ENCODE measurements at places on chromosomes 13 and 19.

- no peak for DNase-seq
These were observed 44.1 kb upstream of the MEDAG start for GRCh38 chr13:30861836-30862467.

GRCh38 chr19:409516-410242 lies 732 bp upstream of the C2CD4C start:
- no peak for DNase-seq

DNA sequence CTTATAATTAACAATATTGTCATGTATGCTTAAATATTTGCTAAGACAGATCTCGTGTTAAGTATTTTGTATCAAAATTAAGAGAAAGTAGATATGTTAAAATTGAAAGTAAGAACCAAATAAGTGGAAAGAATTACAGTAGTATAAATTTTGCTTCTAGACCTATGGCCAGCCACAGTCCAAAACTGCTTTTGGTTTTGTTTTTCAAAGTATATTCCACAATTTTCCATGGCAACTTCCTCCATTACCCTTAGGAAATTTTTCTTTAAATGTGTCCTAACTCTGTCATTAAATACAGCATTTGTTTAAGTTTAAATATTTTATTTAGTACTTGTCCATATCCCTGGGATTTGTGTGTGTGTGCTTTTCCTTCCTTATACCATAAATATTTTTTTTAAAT lies 689.0 kb downstream of the DIAPH3 start:
- no peak for DNase-seq

DNA sequence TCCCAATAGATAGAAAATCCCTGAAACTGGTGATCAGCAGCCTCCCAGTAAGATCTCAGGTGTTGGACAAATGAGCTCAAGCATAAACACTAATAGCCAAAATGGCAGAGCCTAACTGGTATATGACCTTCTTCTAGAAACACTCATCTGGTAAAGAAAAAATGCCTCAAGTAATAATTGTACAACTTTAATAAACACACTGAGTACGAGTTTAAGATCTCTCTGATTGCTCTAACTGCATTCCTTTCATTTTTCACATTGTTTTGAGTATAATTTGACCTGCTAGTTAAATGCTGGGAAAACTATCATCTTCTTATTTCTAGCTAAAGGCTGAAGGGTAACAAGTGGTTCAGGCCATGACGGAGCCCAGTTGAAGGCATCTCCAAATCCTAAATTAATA lies 2009.5 kb upstream of the PCDH20 start:
- no peak for DNase-seq

GRCh38 chr19:40284251-40284500 lies 969 bp downstream of the AKT2 start:
- DNase-seq: no peak

GRCh38 chr19:49856574-49857021 lies 5.6 kb downstream of the PTOV1 start:
- no peak for DNase-seq

DNA sequence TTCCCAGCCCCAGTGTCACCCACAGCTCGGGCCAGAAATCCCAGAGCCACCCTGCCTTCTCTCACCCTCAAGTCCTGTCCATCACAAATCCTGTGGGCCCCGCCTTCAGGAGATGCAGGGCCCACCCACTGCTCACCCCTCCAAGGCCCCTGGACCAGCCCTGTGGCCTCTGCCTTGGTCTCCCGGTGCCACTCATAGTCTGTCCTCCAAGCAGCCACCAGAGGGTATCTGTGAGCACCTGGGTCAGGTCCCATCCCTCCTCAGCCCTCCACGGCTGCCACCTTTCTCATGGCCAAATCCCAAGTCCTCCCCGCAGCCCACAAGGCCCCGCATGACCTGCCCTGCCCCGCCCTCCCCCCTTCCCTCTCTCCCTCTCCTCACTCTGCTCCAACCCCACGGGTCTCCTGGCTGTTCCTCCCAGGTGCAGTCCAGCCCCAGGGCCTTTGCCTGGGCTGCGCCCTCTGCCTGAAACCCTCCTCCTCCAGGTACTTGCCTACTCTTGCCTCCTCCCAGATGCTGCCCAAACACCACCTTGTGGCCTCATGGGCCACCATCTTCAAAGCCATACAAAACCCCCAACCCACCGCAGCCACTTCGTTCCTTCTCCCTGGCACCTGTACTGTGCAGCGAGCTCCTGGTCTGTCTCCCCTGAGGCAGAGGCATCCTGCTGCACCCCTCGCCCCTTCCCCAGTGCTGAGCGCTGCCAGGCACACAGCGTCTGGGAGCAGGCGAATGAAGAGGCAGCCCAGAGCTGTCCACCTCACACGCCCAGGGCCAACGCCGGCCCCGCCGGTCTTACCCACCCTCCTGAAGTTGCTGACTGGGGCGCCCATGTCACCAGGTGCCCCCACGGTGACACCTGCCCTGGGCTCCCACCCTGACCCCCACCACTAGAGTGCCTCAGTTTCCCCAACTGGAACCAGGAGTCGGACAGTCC lies 13.2 kb upstream of the UQCR11 start:
- no peak for DNase-seq

- DNase-seq: no peak
These were observed 1.9 kb downstream of the OCEL1 start for GRCh38 chr19:17227798-17228367.

DNA sequence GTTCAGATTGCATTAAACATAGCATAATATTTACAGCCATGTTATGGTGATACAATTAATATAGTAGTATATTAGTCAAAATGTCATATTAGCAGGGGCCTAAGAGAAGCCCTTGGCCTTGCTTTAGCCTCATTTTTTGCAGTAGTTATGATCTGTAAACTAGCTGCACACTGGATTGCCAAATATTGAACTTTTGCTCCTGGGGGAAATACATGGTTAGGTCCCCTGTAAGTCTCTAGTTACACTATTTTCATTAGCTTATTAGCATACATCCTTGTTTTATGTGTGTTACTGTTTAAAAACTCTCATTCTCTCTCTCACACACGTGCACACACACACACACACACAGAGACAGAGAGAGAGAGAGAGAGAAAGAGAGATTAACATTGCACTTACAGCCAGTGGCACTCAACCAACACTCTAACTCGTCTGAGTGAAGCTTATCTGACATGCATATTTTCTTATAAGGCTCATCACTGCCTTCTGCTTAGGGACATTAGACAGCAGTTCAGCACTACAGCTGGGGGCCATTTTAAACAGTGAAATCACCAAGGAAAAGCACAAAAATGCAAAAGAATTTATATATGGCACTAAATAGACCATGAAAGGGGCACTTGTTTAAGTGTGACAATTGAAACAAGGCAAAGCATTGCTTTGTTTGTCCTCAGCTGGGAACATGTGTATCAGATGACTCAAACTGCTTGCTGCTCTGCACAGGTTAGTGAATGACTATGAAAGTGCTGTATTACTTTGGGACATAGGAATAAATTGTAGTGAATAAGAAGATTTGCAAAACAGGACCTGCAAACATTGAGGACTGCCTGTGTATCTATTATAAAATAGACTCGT lies 278.7 kb downstream of the GPC6 start:
- no peak for DNase-seq

DNA sequence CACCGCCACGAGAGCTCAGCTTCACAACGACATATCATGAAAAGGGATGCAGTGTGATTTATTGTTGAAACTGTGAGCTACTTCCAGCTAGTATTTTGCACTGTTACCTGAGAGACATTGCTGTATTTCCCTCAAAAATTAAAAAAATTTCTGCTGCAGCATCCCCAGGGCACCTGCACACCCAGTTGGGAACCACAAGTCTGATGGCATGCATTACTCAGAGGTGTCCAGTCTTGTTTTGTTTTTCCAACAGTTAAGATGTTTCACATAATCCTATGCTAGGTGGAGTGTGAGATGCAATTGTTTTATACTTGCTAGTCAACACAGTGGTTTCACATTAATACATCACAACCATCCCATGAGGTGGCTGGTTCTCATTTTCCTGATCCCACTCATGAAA lies 285.2 kb downstream of the SHISA2 start:
- DNase-seq: no peak

DNA sequence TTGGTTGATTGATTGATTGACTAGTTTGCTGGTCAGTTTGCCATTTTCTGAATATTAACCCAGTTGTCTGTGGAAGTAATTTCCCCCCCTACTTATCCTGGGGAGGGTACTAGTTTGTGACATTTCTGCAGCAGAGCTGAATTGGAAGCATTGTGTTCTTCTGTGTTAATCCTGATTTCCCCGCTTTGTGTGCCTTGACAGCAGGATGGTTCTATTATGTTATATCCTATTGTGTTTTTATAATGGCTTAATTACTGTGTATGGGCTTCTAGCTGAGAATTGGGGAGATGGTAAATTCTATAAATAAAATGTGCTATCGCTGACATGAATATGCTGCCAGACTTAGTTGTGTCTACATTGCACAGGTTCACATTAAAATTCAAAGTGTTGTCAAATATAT lies 499.7 kb downstream of the COG6 start:
- no peak for DNase-seq

DNA sequence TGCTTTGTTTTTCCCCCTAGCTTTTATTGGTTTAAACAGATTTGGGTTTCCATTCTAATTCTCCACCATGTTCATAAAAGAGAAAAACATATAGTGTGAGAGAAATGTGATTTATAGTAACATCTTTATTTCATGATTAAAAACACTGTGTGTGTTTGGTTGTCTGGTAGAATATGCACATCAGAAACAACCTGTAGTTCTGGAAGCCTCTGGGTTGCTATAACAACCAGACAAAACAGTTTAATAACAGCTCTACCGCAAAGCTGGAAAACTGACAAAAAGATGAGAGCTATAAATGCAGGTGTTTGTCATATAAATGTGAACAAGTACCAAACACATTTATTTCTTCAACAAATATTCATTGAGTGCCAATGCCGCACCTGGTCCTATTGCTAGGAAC lies 9.8 kb downstream of the KBTBD6 start:
- no peak for DNase-seq

DNA sequence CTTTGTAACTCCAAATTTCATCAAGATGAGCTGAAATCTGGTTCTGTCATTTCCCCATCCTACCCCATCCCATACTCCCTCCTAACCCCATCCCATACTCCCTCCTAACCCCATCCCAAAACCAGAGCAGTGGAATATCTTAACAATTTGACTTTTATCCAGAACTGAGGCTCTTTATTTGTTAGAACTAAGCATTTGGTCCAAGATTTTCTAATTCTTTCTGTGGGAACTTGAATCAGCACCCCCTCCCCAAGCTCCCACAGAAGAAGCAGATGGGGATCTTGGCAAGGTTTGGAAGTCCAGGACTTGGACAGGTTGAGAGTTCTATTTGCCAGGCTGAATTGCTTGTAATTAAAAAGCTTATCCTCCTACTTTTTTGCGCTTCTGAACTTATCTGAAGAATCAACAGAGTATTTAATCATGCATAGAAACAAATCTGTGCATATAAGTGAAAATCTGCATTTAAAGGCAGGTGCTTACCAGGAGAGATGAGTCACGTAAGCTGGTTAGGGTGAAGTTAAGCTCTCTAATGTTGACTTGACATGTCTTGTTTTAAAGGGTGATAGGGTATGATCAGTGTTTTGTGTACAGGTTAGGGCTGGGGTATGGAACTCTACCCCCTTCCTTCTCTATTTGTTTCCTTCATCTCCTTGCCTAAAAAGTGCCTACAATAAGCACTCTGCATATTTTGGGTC lies 111.1 kb downstream of the COG6 start:
- no peak for DNase-seq

DNA sequence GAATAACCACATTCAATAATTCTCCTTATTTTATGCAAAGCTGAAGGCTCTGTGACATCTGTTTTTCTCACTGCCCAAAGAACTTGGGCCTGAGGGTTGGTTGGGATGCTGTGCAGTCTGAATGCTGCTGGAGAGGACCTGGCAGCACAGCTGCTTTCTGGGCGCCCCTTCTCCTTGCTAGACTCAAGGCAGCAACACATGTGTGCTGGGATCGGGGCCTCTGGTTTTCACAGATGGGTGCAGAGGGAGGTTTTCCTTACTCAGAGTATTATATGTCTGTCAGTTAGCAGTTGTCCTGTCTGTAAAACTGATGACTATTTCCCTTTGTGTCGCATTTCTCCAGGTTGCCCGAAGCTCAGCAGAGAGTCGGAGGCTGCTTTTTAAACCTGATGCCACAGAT lies 53.2 kb upstream of the TEX29 start:
- DNase-seq: no peak

GRCh38 chr19:36771261-36772231 lies 1.1 kb downstream of the ZNF850 start:
- peak; percentile 14 for DNase-seq

DNA sequence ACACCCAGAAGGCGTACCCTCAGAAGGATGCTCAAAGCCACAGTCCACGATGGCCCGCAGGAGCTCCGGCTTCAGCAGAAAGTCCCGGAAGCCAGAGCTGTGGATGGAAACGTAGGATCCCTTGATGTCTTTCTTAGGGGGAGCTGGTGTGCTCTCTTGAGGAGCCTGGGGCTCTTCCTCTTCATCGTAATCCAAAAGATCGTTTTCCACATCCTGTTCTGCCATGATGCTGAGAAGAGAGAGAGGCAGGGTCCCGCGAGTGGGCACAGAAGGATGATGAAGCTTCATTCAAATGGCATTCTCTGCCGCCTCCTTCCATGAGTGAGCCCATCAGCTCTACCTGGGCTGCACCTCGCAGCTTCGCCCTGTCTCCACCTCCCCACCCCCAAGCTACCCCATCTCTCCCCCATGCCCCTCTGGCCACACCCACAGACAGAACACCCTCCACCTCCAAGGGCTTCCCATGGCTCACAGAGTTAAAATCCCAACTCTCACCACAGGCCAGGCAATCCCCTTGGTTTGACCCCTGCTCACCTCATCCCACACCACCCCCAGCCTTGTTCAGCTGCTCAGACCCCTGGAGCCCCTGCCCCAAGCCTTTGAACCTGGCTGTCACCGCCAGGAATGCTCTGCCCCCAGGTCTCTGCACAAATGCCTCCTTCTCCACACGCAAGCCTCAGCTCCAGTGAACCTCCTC lies 6.0 kb downstream of the DDX39A start:
- no peak for DNase-seq

GRCh38 chr13:86464193-86464592 lies 665.0 kb upstream of the SLITRK6 start:
- DNase-seq: no peak

DNA sequence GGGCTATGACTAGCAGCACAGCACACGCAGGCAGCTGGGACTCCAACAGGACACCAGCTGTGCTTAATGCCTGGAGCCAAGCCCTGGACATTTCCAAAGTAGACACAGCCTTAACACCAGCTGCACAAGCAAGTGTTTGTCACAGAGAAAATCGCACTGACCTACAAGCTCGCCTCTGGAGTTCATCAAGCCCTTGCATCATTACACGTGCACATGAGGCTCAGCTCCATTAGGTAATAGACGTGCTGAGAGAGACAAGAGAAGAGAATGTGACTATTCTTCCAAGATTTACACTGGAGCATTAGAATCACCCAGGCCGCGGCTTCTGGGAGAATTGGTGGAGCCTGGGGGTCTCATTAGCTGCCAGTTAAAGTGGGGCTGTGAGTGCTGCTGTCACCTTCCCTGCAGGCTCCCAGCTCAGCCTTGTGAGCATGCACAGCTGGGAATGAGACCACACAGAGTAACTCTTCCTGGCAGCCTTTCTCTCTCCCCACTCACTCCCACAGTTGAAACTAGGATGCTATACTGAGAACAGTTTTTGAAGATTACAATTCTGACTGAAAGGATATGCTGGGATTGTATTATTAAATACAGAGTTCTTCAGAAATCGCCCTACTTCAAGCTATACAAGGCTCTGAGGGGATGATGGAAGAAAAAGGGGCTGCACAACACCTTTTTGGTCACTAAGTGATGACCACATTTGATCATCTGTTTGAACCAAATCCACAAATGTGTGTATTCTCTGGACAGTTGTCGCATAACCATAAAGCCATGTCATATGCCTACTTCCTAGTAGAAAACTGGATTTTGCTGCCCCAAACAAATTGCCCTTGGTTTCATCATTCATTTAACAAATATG lies 10.5 kb downstream of the STOML3 start:
- DNase-seq: no peak
